ENCODE measurements at places on chromosomes 3 and 15. TPM values are rescaled to one million over a fixed set of nuclear protein-coding genes. Genes with fewer than 3 reads are reported as not detected.
A peak's percentile ranks its signal among the peaks of the same experiment; 100 is the strongest.

GRCh38 chr15:51775967-51776816 is 24.8 kb downstream of the TMOD2 start:
- H3K27me3 ChIP-seq = no peaks in the 10 kb centered on the region
- peaks cover 8% of the 10 kb centered on the region for H3K36me3 ChIP-seq
- no peak overlapping the region for H3K4me3 ChIP-seq

DNA sequence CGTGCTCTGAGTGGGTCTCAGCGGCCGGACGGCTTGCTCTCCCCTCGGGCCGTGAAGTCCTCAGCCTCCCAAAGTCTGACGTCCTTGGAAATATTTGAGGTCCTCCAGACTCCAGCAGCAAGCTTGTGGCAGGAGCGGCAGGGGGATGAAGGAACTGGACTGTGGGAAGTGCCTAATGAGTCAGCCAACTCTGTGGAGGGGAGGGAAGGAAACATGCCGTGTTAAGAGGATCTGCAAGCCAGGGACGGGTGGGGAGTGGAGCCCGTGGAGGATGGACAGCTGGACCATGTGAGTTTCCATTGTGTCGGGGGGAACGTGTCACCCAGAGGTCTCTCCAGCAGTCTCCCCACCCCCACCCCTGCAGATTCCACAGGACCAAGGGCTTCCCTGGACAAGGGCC is 39.4 kb upstream of the IDH2 start:
- no peaks in the 10 kb centered on the region for H3K27me3 ChIP-seq
- H3K27ac ChIP-seq = no peak overlapping the region
- no peak for DNase-seq
- no peak overlapping the region for H3K4me3 ChIP-seq
- no peaks in the 10 kb centered on the region for H3K36me3 ChIP-seq

- H3K27me3 ChIP-seq = no peaks in the 10 kb centered on the region
- H3K4me1 ChIP-seq = peaks cover 17% of the 10 kb centered on the region
Observed at GRCh38 chr15:22979238-22980188, 655 bp downstream of the CYFIP1 start.

GRCh38 chr15:40407330-40407990 is 1.9 kb downstream of the IVD start:
- H3K4me1 ChIP-seq = peaks cover 25% of the 10 kb centered on the region
- H3K27me3 ChIP-seq = no peaks in the 10 kb centered on the region
- DNase-seq = no peak
- H3K27ac ChIP-seq = no peak overlapping the region
- H3K36me3 ChIP-seq = peaks cover 25% of the 10 kb centered on the region

- peaks cover 2% of the 10 kb centered on the region for H3K4me1 ChIP-seq
- no peak for DNase-seq
- H3K36me3 ChIP-seq = no peaks in the 10 kb centered on the region
Observed at GRCh38 chr3:157594413-157594812, 91.2 kb upstream of the VEPH1 start.

- H3K4me1 ChIP-seq = no peaks in the 10 kb centered on the region
- DNase-seq = no peak
- H3K4me3 ChIP-seq = no peak overlapping the region
- H3K27me3 ChIP-seq = peaks cover 31% of the 10 kb centered on the region
- H3K36me3 ChIP-seq = no peaks in the 10 kb centered on the region
Observed at GRCh38 chr3:13229273-13229949, 156.2 kb upstream of the IQSEC1 start.

DNA sequence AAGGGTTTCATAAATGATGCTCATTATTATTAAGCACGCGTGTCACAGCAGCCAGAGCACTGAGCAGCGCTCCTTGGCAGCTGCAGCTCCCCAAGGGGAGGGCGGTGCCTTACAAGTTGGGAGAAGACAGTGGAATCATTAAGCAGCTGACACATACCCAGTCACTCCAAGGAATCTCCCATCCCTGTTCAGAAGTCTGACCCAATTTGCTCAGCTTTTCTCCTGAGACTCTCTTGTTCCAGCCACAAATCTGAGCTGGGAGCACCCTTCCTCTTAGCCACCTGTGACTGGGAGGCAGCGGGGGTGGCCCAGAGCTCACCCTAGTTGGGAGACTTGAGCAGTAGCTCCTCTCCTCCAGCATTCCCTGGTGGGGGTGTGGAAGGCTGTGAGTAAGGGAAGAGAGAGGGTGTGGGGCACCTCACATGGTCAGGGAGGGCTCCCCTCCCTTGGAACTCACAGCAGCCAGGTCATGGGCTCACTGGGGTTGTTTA is 64.3 kb downstream of the DUT start:
- H3K27me3 ChIP-seq = no peaks in the 10 kb centered on the region
- peaks cover 70% of the 10 kb centered on the region for H3K4me1 ChIP-seq
- H3K36me3 ChIP-seq = no peaks in the 10 kb centered on the region
- DNase-seq = peak; percentile 84
- peak overlapping the region; percentile 10 for H3K4me3 ChIP-seq
- peak overlapping the region; percentile 81 for H3K27ac ChIP-seq

DNA sequence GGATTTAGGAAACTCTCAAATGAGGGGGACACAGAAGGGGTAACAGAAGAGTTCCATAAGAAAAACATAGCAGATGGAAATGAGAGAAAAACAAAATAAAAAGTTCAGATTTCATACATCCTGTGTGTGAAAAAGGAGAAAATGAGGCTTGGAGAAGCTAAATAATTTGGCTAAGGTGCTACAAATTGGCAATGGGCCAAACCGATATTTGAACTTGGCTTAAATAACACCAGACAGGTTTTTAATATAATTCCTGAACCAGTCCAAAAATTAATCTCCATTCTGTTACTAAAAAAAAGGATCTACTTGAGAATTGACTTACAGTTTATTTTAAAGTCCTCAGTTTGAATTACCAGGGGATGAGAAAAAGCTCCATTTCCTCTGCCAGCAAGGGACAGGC is 342.9 kb upstream of the DPH6 start:
- no peaks in the 10 kb centered on the region for H3K27me3 ChIP-seq
- H3K4me3 ChIP-seq = no peak overlapping the region
- DNase-seq = no peak
- H3K4me1 ChIP-seq = peaks cover 13% of the 10 kb centered on the region
- H3K36me3 ChIP-seq = no peaks in the 10 kb centered on the region
- no peak overlapping the region for H3K27ac ChIP-seq

DNA sequence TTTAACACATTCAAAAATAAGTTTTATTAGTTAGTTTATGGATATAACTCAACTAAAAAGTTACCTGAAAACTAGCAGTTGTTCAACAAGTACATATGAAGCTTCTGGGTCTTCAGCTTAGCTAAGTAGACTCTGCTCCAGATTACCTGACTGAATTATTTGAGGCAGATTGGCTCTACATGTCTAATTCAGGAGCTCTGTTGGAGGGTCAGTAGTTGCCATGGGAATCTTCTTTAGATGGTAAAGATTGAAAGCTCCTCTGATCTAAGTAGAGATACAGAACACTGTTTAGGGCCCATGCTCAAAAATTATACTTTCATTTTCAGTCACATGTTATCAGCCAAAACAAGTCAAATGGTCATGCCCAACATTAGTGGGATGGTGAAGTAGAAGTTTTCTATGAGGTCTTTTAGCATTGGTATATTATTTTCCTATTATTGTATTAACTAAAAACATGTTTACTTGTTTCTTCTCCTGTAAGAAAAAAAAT is 1476.9 kb downstream of the OTOL1 start:
- H3K36me3 ChIP-seq = no peaks in the 10 kb centered on the region
- no peak for DNase-seq
- no peaks in the 10 kb centered on the region for H3K4me1 ChIP-seq
- no peak overlapping the region for H3K4me3 ChIP-seq

DNA sequence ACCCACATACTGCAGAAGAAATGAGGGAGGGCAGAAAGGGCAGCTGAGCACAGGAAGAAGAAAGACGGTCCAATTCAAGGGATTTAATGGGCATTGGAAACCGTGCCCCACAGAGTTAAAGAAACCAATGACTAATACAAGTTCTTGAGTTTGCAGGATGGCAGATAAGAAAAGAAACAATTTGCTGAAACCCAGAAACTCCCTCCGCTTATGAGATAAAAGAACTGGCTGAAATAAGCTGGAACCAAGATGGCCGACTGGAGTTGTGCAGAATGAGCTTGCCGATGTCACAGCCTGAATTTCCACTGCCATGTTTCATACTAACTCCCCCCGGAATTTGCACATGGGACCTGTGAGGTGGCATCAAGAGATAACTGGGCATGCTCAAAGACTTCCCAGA is 47.1 kb downstream of the SCAP start:
- H3K27me3 ChIP-seq = no peaks in the 10 kb centered on the region
- DNase-seq = no peak
- H3K4me1 ChIP-seq = no peaks in the 10 kb centered on the region
- no peak overlapping the region for H3K4me3 ChIP-seq
- H3K27ac ChIP-seq = no peak overlapping the region

- H3K4me1 ChIP-seq = peaks cover 78% of the 10 kb centered on the region
- DNase-seq = no peak
- no peaks in the 10 kb centered on the region for H3K27me3 ChIP-seq
Observed at GRCh38 chr3:16476636-16477035, 36.9 kb downstream of the RFTN1 start.

- peaks cover 50% of the 10 kb centered on the region for H3K4me1 ChIP-seq
- H3K27me3 ChIP-seq = no peaks in the 10 kb centered on the region
- peak overlapping the region; percentile 87 for H3K27ac ChIP-seq
- H3K36me3 ChIP-seq = no peaks in the 10 kb centered on the region
- peak overlapping the region; percentile 56 for H3K4me3 ChIP-seq
- no peak for DNase-seq
Observed at GRCh38 chr3:59540696-59541095, 490.9 kb upstream of the CFAP20DC start.

Gene XCR1
- total RNA-seq = not detected

Gene KNSTRN
- 25.1 TPM for total RNA-seq

Gene AGTR1
- 2.1 TPM for total RNA-seq

Gene SNURF
- total RNA-seq = 20.5 TPM

Gene LRRC3B
- not detected for total RNA-seq

Gene SEMA6D
- total RNA-seq = 12.1 TPM
